ENCODE measurements at places on chromosomes 4 and X. TPM values are rescaled to one million over a fixed set of nuclear protein-coding genes. Genes with fewer than 3 reads are reported as not detected.

DNA sequence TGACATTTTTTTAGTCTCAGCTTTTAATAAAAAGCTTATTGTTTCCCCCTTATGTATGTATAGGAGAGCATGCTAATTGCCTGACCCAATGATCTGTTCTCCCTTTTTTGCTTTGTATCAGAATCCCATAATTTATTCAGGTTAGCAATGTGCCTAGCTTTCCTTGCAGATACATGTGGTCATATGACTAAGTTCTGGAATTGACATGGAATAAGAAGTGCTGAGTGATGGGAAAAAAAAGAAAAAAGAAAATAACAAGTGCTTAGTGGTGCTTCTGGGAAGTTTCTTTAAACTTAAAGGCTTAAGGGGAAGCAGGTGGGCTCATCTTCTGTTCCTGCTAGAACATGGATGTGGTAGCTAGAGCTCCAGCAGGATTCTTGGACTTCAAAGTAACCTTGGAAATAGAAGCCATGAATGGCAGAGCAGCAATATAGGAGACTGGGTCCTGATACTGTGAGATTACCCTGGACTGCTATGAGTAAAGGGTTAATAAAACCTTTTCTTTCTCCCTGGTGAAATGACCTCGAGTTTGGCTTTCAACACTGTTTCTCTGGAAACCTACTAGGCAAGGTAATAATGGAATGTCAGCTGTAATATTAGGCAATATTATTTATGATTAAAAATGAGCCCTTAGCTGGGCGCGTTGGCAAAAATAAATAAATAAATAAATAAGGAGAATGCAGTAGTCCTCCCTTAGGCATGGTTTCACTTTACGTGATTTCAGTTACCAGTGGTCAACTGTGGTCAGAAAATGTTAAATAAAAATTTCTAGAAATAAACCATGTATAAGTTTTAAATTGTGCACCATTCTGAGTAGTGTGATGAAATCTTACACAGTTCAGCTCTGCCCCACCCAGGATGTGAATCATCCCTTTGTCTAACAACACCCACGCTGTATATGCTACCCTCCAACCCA is 16.7 kb upstream of the RBM41 start:
- no peak for DNase-seq

The GAGE1 gene
- not detected for total RNA-seq

- DNase-seq = no peak
Observed at GRCh38 chr4:156929386-156930105, 42.1 kb downstream of the PDGFC start.

- no peak for DNase-seq
Observed at GRCh38 chrX:124362072-124362471, 15.7 kb downstream of the SH2D1A start.

The DNAAF6 gene
- not detected for total RNA-seq

The BMX gene
- 2.2 TPM for total RNA-seq

GRCh38 chr4:3399277-3400194 is 42.2 kb upstream of the HGFAC start:
- no peak for DNase-seq

GRCh38 chr4:90122355-90122748 is 4.8 kb upstream of the CCSER1 start:
- DNase-seq = no peak

GRCh38 chrX:3052860-3053259 is 11.6 kb downstream of the ARSF start:
- DNase-seq = peak; percentile 32

DNA sequence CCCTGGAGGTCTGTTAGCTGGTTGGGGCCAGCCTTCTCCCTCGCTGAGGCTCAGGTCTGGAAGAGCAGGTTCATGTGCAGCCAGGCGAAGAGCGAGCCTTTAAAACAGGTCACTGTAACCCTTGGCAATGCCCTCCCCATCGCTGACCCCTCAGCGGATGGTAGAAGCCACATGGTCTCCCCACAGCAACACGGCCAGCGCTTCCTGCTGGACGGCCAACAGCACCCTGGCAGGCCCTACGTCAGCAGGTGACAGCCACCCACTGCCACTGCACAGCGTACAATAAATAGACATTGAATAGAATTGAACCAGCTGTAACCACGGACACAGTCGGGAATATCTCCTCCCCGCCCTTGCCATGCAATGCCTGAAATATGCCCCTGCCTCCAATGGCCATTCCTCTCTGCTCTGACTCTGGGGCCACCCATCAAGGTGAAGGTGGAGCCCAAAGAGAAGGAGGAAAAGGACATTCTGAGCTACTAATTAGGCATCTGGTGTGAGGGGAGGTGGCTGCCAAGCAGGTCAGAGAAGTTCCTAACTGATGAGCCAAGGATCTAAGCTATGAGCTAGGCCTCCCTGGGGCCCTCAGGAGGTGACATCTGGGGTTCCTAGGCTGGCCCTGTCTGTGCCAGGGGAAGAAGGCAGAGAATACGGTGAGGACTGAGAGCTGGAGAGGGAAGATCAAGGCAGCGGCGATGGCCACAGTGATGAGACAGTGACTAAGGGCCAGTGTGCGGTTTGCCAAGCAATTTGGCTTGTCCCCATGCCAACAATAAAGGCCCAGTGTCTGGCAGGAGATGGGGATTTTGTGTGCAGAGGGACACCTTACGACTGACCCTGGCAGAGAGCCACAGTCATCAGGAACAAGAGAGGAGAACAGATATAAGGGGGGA is 202.3 kb downstream of the BCOR start:
- peak; percentile 46 for DNase-seq

DNA sequence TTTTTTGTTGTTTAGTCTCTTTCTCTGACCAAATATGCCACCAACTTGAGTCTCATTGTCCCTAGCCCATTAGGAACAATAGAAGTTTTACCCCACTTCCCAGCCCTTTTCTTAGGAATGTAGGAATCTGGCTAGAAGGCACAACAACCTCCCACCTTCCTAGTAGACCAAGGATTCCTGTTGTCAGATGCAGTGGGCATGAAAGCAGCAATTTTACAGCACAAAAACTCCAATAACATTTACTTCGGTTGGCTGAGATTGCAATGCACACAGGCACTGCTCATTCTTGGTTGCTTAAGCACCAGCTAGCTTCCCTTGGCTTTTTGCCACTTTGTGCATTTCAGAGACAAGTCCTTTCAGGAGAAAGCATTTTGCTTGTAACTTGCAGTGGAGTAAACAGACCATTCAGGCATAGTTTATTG is 312.8 kb downstream of the TENM3 start:
- no peak for DNase-seq

GRCh38 chr4:153798420-153798819 is 9.5 kb upstream of the SFRP2 start:
- no peak for DNase-seq

The AFF2 gene
- 0.09 TPM for total RNA-seq

DNA sequence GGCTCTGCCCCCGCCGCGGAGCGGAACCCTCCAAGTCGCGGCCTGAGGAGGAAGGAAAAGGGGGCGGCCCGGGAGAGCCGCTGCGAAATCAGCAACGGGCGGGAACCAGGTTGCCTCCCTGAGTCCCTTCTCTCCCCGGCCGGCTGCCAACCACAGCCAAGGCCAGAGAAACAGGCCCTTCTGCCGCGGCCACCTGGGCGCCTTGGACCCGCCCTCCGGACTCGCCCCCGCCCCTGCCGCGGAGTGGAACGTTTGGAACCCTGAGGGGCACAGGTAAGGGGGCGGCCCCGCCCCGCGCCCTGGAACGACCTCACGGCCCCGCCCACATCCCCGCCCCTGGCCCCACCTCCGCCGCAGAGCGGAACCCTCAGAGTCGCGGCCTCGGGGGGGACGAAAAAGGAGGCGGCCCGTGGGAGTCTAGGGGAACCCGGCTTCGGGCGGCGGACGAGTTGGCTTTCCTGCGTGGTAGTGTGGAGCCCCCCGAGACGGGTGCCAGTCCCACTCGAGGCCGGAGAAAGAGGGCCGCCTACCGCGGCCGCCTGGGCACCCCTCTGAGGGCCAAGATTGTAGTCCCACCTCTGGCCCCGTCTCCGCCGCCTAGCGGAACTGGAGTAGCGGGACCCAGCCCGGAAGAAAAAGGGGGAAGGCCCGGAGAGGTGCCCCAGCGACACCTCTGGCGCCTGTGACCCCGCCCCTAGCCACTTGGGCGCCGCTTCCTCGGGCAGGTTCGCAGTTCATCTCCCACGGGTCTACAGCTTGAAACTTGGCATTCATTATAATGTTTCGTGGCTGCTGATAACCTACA is 669 bp upstream of the PHKA2 start:
- DNase-seq = peak; percentile 81

GRCh38 chr4:6009452-6009851 is 8.8 kb downstream of the C4orf50 start:
- no peak for DNase-seq

- DNase-seq = no peak
Observed at GRCh38 chr4:45518832-45519231, 605.0 kb downstream of the GABRG1 start.
